Activated naive CD4-positive, alpha-beta T cell (primary cell): ENCODE measurements at places on chromosomes 2 and 18.

DNA sequence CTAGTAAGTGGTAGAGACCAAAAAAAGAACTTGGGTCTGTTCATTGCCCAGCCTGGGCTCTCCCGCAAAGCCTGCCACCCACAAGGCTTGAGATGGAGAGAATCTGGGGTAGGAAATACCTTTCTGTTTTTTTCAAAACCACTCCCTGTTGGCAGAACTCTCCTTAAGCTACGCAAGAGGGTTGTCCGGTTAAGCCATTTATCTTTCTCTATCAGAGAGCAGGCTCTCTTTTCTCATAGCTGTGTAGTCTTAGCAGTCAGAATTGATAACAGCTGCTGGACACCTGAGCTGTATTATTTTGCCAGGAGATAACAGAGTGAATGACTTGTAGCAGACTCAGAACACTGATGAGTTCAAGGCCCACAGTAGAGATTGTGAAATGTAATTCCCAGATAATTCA lies 1088.1 kb downstream of the TSN start:
- no peak for DNase-seq

- no peak for DNase-seq
Measured at GRCh38 chr2:237669628-237670392, 42.4 kb downstream of the LRRFIP1 start.

GRCh38 chr2:17166506-17166905 lies 351.7 kb downstream of the RAD51AP2 start:
- DNase-seq, result no peak

- DNase-seq, result no peak
Measured at GRCh38 chr2:20371323-20372025, 20.8 kb upstream of the PUM2 start.

- DNase-seq, result no peak
Measured at GRCh38 chr2:81942136-81942680, 1637.7 kb upstream of the LRRTM1 start.

DNA sequence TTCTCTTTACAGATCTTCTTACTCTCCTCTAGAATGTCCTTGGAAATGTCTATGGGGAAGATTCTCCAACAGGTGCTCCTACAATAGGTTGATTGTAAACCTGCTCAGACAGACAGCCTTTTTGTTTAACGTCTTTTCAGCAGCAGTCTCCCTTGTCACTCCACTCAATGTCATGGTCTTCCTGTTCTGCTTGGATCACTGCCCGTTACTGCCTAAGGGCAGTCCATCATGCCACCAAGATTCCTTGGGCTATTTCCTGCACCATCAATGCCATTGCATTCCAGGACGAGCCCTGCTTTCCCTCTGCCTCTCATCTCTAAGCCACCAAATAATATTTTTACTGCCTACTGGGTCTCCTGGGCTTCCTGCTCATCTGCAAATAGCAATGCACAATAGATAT lies 97.4 kb upstream of the GALNT5 start:
- DNase-seq, result no peak

- no peak for DNase-seq
Measured at GRCh38 chr2:68946117-68946516, 6.6 kb downstream of the GKN2 start.

DNA sequence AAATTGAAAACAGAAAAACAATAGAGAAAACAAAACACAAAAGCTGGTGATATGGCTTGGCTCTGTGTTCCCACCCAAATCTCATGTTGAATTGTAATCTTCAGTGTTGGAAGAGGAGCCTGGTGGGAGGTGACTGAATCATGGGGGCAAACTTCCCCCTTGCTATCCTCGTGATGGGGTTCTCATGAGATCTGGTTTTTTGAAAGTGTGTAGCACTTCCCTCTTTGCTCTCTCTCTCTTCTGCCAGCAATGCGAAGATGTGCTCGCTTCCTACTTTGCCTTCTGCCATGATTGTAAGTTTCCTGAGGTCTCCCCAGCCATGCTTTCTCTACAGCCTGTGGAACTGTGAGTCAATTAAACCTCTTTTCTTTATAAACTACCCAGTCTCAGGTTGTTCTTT lies 112.3 kb upstream of the UXS1 start:
- DNase-seq, result no peak

DNA sequence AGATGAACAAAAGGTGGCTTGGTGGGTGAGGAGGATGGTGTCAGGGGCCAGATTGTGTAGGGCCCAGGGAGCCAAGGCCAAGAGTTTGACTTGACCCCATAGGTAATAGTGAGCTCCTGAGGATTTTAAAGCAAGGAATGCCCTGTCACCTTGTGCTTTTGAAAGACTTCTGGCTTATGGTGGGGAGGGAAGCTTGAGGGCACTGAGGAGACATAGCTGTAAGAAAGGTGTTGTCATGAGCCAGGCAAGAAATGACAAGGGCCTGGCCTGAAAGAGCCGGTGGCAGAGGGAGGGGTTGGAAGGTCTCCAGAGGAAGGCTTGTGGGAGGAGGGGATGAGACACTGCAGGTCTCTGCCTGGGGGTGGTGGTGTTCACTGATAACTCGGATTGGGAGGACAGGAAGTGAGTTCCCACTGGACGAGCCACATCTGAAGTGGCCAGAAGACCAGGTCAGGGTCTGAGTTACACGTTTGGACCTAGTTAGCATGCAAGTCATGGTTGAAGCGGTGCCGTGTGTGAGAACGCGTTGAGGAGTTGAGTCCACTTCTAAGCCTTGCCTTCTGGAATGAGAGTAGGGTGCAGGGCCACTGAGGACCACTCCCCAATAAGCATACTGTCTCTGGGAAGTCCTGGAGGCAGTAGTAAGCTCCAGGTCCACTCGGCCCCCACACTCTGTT lies 64.3 kb downstream of the TET3 start:
- DNase-seq, result no peak

GRCh38 chr2:106561356-106561755 lies 74.2 kb downstream of the CD8B2 start:
- DNase-seq, result no peak

GRCh38 chr2:230944757-230945372 lies 19.8 kb upstream of the GPR55 start:
- no peak for DNase-seq

DNA sequence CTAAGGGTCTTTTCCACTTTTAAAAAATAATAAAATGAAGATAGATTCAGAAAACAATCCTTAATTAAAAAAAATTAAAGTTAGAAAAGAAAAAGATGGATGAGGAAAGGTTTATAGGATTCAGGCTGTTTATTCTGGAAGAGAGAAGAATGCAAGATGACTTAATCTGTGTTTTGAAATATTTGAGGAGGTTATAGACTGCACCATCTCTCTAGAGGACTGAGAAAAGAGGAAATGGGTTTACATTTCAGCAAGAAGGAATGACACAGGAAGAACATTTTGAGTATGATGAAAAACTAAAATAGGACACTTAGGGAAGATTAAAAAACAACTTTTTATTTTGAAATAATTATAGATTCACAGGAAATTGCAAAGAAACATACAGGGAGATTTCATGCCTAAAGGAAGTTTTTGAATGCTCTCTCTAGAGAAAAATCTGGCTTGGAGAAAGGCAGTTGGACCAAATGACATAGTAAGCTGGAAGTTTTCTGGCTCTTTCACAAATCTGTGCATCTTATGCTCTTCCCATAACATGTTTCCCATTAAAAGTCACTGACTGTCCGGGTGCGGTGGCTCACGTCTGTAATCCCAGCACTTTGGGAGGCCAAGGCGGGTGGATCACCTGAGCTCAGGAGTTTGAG lies 75.0 kb downstream of the CERS6 start:
- DNase-seq, result no peak

GRCh38 chr2:84546551-84546950 lies 30.3 kb downstream of the DNAH6 start:
- DNase-seq, result no peak

GRCh38 chr2:70964596-70965386 lies 13.6 kb upstream of the ANKRD53 start:
- peak; percentile 79 for DNase-seq

DNA sequence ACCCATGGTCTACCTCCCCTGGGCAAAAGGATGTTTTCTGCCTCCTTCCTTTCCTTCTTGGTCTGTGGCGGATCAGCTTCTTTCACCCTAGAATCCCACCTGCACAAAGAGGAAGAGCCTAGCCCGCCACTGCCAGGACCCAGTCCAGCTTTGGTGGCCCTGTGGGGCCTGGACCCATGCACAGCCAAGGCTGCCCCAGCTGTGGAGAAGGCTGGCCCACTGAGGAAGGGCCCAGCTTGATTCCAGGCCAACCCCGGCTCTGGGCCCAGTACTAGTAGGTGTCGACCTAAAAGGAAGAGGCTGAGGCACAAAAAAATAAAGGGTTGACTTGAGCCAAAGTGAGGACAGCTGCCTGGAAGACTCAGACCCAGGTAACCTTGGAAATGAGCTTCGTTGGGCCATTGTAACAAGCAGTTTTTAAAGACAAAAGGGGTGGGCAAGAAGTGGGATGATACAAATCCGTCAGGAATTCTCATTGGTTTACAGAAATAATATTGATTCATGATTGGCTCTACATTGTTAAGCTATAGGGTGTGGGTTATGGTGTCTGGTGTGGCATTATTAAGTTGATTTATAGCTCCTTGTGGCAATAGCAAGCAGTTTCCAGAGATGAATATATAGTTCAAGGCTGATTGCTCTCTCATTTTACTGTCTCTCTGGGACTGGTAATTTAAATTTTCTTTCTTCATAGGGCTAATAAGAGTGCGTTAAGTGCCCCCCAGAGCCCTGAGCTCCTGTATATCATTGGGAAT lies 29.8 kb upstream of the MAL start:
- no peak for DNase-seq

GRCh38 chr2:232375164-232375563 lies 3.4 kb upstream of the ALPP start:
- no peak for DNase-seq

DNA sequence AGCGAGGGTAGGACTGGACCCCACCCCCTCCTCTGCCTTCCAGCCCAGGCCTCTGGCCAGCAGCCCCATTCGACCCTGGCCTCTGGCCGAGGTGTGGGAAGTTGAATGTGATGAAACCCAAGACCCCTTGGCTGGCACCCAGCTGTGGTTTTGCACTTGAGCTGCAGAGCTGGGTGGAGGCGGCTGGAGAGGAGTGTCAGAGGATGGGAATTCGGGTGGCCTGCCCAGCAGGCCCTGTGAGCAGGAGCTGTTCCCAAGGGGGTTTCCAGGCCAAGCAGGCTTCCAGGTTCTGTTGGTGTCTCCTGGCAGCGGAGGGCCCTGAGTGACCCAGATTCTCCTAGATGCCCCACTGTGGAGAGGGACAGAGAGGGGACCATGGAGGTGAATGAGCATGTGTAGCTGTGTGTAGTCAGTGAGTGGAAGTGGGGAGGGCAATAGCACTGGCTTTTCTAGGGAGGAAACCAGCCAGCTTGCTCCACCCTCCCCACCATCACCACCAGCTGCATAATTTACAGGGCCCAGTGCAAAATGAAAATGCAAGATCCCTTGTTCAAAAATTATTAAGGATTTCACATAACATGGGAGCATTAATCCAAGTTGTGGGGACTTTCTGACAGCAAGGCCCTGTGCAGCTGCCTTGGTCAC lies 172.2 kb upstream of the HAAO start:
- no peak for DNase-seq

DNA sequence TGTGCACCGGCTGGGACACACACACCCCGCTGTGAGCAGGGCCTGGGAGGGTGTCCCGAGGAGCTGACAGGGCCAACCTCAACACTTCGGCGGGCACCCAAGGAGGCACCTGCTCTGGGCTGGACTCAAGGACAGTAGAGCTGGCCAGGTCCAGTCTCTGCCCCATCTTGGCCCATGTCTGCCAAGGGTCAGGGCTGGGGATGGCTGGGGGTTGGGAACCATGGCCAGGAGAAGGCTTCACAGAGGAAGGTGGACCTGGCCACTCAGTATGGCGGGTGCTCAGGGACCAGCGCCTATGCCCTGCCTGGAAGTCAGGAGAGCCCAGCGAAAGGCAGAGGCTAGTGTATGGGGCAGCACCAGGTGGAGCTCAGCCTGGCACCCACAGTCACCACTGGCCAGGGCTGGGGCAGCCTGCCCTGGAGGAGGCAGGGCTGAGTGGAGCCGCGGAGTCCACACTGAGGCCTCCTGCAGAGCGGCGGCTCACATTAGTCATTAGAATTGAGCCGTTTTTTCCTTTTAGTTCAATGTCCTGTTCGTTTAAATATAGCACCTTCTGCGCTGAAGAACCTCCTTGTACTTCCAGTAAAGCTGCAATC lies 4.2 kb downstream of the ERFE start:
- no peak for DNase-seq

DNA sequence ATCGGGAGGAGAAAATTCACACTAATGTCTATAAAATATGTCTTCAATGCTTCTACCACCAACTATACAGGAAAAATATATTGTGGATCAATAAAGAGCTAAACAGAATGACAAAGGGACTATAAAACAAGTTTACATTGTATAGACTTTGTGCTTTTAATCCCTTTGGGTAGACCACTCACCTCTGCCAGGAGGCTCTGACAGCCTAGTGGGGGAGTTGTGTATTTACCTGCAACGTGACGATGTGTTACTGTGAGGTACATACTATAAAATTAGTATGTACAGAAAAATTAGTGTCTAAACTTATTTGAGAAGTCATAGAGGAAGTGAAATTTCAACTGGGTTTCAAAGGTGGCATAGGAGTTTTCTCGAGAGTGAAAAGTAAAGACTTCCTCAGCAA lies 243.3 kb upstream of the REG3G start:
- no peak for DNase-seq

GRCh38 chr2:121236650-121237180 lies 48.3 kb downstream of the TFCP2L1 start:
- no peak for DNase-seq
